ENCODE measurements at places on chromosomes 6 and 20.

DNA sequence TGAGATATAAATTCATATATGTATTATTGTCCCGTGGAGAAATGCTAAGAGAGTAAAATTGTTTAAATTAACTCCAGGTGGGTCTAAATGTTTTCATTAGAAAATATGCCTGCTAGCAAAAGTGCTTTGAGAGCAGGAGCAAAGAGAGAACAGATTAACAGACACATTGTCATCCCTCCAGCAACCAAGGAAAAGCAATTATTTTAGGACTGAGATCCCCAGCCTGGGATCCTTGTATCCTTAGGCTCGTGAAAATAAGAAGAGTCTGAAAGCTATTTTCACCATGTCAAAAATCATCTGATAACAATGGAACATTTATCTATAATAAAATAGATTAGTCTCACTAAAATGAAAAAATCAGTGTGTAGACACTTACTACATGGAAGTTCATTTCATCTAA, 11.5 kb upstream of the MRS2 start:
- no peak for DNase-seq

DNA sequence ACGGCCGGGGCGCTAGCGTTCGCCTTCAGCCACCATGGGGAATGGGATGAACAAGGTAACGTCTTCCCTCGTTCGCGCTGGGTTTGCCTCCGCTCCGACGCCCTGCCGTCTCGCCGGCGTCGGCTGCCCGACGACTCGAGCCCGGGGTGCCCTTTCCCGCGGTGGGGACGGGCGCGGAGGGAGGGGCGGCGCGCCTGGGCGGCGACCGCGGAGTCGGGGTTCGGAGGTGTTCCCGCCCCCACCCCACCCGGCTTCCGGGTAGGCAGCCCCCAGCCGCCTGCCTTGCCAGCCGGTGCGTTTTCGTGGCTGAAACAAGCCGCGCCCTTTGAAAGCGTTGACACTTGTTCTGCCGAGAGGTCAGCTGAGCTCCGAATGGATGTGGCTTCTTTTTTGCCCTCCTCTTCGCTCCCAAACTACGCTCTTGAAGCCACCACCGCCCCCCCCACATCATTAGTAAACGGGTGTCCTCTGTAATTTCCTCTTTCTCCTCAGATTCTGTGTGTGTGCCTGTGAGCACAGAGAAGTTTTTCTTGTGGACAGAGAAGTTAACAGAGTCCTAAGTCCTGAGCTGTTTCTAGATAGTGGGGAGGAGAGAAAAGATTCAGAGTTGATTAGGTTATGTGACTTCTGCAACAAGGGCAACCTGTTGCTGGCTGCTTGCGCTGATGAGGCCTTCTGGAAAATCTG, 362 bp downstream of the DUSP22 start:
- DNase-seq = peak; percentile 54

DNA sequence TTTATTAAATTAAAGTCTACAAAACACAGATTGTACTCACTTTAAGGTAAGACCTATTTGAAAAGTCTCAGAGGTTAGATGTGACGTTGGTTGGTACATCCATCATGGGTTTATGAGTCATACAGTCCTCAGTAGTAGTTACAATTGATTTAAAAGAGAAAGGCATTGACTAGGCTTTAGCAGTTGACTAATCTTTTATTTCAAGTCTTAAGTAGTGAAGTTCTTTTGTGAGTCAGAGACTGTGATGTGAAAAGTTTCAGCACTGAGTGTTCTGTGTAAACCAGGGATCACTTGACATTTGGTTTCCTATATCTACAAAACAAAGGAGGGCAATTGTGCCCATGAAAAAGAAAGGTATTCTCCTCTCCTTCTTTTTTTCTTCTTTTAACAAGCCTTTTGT, 221.3 kb downstream of the GRIK2 start:
- no peak for DNase-seq

- DNase-seq = no peak
Measured at GRCh38 chr6:11424395-11425034, 113.0 kb upstream of the TMEM170B start.

GRCh38 chr6:32147401-32148132, 4.2 kb downstream of the PRRT1 start:
- no peak for DNase-seq

DNA sequence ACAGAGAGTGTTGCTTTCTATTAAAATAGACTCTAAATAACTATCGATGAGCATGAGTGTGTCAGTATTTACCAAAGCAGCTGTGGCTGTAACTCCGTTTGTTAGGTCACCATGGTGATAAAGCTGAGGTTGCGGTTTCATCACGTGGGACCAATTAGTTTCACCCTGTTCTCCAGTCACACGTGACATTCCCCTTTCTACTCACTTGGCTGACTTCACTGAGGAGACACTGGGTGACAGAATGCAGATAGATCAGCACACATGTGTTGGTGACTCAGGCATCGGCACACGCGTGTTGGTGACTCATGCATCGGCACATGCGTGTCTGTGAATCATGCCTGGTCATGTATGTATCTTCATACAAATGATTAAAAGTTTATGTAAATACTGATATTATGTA, 285.4 kb downstream of the THBS2 start:
- peak; percentile 2 for DNase-seq

DNA sequence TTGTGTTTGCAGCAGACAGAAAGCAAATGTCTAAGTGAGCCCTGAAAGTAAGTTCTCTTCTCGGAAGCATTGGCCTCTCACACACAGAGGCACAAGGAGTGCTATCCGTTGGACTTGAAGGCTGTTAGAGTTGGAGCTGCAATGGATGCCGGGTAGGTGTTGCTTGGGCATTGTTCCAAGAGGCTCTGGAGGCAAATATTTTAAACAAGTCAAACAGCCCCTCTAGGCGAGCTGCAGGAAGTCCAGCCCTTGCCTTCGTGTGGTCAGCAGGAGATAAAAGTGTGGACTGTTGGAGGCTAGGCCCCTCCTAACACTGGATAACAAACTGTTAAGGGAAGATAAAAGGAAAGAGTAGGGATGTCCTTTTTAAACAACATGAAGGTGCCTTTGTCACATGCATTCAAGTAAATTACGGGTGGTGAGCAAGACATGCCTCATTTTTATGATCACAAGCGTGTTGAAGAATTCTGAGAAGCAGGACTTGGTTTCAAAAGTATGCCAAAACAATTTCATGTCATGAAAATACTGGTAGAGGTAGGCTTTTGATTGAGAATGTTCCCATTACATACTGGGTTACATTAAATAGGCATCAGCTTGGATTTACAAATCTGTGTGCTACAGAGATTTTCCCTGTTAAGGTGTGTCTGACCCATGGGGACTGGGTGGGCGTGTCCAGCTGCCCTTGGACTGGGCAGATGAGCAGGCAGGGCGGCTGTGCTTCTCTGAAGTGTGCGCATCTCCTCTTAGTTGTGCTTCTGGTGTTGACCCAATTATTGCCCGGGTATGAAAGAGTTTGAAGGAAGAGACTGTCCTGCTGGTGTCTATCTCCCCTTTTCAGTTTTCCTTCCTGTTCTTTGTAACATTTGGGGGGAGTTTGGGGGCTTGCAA, 57.5 kb downstream of the RREB1 start:
- no peak for DNase-seq

GRCh38 chr6:151399679-151400078, 8.3 kb upstream of the ZBTB2 start:
- DNase-seq = no peak

GRCh38 chr6:31815025-31815838, at the start of the genes HSPA1A and HSPA1L:
HSPA1A (plus strand) TSS chr6:31815543; CDS start chr6:31815757, 214 bp downstream.
HSPA1L (minus strand) TSS chr6:31815283; CDS start chr6:31811972, 3,311 bp downstream.
- DNase-seq = peak; percentile 52

- DNase-seq = no peak
Measured at GRCh38 chr6:71197780-71198179, 90.8 kb upstream of the OGFRL1 start.

GRCh38 chr6:27864906-27865849, 47.0 kb downstream of the OR2B2 start:
- DNase-seq = peak; percentile 21

- no peak for DNase-seq
Measured at GRCh38 chr20:9035126-9035525, 33.8 kb upstream of the PLCB4 start.

DNA sequence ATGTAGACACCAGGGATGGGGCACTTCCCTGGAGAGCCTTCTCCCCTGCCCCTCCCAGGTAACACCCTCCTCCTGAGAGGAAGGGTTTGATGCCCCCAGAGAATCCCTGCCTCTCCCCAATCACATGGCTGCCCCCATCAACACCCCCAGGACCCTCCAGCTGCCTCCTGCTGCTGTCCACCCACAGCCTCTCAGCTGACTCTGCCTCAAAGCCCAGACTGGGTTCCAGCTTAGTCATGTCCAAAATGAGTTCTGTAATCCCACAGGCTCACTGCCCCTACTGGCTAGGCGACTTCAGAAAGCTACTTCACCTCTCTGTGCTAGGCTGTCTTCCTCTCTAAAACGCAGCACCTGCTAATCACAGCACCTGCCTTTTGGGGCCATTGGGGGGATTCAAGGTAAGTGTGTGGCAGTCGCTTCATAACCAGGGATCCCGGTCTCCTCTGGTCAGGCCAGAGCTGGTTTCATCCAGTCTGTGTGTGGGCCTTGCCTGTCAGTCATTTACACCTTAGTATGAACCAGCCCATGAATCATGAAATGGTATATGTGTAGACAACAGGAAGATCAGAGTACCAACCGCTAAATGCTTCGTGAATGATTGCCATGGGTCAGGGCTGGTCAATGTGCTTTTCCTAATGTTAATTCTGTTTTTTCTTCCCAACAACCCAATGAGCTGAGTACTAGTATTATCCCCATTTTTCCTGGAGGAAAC, 40.4 kb downstream of the TFEB start:
- DNase-seq = no peak

DNA sequence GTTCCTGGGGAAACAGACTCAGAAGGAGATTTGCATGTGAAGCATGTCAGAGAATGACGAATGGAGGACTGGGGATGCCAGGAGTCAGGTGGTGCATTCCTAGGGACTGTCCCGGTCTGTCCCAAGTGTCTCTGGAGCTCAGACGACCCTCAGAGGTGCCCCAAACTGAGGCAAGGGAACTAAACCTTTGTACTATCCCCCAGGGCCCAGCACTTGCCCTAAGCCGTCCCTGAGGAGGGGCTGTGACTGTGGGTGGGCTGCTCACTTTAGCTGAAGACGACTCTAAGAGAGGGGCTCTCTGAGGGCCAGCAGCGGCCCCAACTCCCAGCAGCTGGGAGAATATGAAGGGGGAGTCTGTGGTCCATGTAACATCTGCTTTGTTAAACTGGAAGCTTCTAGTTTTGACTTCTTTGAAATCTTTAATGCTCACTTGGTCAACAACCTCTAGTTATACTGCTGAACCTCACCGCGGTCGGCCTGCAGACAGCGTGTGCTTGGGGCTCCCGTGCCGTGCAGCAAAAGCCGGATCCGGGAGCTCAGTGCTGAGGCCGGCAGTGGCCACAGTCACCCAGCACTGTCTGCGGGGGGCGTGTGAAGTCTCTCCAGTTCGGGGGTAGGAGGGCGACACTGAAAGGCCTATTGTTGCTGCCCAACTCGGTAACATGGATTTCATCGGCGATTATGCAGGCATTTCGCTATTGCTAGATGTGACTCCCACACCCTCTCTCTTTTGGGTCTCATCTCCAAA, 34.2 kb downstream of the TUBB2B start:
- DNase-seq = no peak
